Stimulated activated CD8-positive, alpha-beta memory T cell treated with anti-CD3 and anti-CD28 coated beads, Interleukin-4, amount 100 ng/mL, for 1 hour (primary cell): ENCODE measurements at places on chromosomes 4 and X.

DNA sequence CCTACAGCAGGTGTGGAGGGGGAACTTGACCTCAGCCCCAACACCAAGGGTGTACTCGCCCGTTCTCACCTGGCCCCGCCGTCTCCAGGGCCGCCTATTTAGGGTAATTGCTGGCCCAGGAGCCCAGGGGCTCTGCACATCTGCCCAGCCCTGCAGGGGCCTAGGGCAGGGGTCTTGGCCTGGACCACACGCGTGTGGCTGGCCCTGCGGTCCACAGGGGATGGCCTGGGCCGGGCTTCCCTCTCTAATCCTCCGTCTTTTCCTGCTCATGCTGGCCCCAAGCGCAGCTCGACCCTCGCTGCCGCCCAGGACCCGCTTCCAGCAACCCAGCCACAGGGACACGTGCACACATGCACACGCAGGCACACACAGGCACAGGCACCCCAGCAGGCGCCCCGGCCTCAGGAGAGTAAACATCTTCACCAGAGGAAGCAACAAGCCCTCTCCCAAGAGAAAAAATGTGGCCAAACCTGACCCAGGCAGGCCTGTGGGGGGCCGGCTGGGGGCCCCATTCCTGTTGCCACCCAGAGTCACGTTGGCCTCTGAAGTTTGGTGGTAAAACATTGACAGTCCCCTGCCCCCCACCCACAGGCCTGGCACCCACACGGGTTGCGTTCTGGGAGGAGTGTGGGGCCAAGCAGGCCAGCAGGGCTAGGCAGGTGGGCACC, 24.6 kb upstream of the FGFR3 start:
- no peak for DNase-seq

- no peak for DNase-seq
These were observed 39.2 kb downstream of the COPS4 start for GRCh38 chr4:83074086-83074704.

DNA sequence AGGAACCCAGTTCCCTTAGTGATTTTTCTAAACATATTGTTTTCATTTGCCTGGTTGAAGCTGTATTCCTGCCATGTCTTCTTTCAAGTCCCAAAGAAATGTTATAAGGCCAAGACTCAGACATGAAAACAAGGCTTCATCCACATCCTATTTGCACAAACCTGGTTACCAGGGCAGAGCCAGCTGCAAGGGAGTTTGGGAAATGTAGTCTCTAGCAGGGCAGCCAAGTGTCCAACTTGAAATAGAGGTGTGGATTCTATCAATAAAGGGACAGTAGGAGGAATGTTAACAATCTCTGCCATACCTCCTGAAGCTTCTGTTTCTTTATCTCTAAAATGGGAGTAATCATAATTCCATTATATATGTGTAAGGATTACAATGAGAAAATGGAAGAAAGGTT, 56.6 kb downstream of the INTS12 start:
- DNase-seq, result no peak

GRCh38 chrX:67613996-67614395, 70.2 kb downstream of the AR start:
- no peak for DNase-seq

- DNase-seq, result no peak
These were observed 21.0 kb downstream of the SMARCAD1 start for GRCh38 chr4:94228493-94229216.
